ENCODE measurements at places on chromosomes 7 and 10. TPM values are rescaled to one million over a fixed set of nuclear protein-coding genes. Genes with fewer than 3 reads are reported as not detected.

FAM171A1 gene
- total RNA-seq: 19.3 TPM

TECTB gene
- 0.09 TPM for total RNA-seq

MOGAT3 gene
- not detected for total RNA-seq

NKX1-2 gene
- total RNA-seq: not detected

LANCL2 gene
- total RNA-seq: 16.1 TPM

MAGI2 gene
- 8.2 TPM for total RNA-seq

ZNF736 gene
- total RNA-seq: 5.5 TPM

VSTM2A gene
- total RNA-seq: not detected

BUB3 gene
- total RNA-seq: 112 TPM

CRHR2 gene
- not detected for total RNA-seq

STK31 gene
- not detected for total RNA-seq

ACSM6 gene
- total RNA-seq: not detected

ANK3 gene
- 3.3 TPM for total RNA-seq

ATRNL1 gene
- 0.18 TPM for total RNA-seq

IFIT5 gene
- 20.2 TPM for total RNA-seq

EGR2 gene
- 0.14 TPM for total RNA-seq

HYAL4 gene
- not detected for total RNA-seq

Data from smooth muscle cell of bladder (primary cell).